Germinal center (tissue), 1 donor: ENCODE measurements at places on chromosomes 16 and 17.
A peak's percentile ranks its signal among the peaks of the same experiment; 100 is the strongest.

DNA sequence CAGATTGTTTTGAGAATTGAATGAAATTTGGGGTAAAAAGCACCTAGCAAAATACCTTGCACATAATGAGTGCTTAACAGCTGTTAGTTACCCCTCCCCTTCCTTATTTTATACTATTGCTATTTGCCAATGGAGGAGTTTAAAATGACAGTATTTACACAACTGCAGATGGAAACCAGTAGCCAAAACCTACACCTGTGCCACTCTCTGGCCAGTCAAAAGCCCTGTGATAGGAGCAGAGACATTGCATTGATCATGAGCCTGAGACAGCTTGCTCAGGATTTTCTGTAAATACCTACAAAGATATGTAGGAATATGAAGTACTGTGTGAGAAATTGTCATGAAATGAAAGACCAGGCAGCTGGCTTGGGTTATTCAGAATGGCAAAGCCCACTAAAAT is 115.3 kb upstream of the HLF start:
- DNase-seq = no peak

DNA sequence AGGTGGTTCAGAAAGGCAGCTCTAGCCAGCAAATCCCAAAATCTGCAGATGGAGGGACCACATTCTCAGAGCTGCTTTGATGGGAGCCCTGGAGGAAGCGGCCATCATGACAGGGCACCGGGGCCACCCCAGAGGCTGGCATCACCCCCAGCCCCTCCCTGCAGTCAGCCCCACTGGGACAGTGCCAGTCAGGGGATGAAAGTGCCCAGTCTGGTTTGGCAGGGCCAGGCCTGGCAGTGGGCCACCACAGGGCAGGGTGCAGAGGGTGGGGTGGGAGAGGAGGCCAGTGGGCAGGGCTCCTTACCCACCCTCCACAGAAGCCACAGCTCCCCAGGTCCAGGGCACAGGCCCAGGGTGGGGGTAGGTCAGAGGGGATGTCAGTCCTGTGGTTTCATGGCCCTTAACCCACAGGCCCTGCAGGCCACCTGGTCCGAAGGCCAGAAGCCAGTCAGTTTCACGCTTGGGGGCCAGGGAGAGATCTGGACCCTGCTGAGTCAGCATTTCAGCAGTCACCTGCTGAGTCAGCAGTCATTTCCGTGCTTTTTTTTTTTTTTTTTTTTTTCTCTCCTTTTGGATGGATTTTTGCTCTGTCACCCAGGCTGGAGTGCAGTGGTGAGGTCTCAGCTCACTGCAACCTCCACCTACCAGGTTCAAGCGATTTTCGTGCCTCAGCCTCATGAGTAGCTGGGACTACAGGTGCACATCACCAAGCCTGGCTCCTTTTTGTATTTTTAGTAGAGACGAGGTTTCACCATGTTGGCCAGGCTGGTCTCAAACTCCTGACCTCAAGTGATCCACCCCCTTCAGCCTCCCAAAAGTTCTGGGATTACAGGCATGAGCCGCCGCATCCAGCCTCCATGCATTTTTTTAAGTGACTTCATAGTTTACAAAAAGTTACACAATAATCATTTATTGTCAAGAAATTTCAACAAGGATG is 10.4 kb downstream of the SLC25A10 start:
- no peak for DNase-seq

DNA sequence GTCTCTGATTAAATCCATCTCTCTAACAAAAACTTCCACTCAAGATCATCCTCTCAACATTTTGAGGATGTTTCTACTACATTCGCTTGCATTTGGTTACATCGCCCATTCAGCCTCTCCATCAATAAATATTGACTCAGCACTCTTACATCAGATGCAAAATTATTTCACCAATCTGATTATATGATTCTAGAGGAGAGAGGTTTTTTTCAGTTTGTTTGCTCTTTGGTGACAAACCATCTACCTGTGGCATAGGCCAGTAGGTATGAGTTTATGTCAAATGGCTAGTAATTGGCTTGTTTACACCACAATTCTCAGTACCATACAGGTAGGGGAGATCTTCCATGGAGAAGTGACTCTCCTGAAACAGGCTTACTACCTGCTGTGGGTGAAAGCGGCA is 52.3 kb downstream of the TOX3 start:
- no peak for DNase-seq

DNA sequence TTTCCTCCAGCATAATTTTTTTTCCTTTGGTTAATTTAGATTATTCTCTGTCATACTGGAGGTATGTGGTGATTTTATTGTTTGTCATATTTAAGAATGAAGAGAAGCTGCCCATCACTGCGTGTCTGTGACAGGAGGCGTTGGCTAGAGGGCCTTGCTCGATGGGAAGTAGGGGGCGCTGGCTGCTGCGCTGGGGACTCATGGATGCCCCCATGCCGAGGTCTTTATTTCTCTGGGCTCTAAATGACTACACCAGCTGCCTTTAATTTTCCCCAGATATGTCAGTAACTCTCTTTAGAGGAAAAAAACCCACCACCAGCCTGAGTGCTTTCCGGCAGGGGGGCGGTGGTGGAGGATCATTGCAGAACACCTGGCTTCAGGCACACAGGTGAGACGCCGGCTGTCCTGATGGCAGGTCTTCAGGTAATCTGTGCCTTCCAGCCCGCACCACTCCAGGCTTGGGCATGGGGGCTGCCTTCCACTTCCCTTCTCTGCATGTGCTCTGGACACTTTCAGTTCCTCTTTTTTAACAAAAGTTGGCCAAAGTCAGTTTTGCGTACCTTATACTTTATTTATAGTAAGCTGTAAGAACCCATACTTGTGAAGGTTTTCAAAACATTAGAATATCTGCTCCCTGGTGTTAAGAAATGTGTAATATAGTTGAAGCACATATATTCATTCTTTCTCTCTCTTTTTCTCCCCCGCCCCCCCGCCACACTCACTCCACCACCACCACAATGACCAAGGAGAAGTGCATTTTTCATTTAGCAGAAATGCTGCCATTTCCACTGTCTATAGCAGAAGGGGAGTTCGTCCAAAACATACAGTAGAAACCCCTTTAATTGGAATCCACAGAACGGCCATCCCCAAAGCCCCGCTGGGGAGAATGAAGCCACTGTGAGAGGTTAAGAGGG is 192.7 kb downstream of the RPTOR start:
- peak; percentile 83 for DNase-seq

- DNase-seq = no peak
Measured at GRCh38 chr16:88015806-88016140, 64.5 kb downstream of the BANP start.

GRCh38 chr16:9380221-9380620 is 288.8 kb downstream of the HAPSTR1 start:
- DNase-seq = no peak

- DNase-seq = no peak
Measured at GRCh38 chr17:40910441-40910841, 25.4 kb upstream of the KRT20 start.

DNA sequence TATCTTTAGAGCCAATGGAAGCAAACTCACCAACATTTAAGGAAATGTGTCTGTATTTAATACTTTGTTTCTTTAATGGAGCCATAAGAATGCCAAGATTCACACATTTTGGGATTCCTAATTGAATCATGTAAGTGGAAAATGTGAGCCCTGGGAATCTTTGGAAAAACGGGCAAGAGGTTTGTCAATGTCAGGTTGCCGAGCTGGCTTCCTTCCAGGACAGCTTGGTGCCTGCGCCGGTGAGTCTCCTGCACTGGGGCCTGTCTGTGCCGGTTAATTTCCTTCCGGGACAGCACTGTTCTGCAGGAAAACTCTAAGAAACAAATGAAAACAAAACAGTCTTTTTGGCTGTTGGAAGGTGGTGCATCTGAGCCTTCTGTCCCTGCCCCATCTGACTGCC is 210.6 kb downstream of the HAPSTR1 start:
- no peak for DNase-seq

GRCh38 chr17:74249590-74250270 is 24.3 kb upstream of the DNAI2 start:
- no peak for DNase-seq

DNA sequence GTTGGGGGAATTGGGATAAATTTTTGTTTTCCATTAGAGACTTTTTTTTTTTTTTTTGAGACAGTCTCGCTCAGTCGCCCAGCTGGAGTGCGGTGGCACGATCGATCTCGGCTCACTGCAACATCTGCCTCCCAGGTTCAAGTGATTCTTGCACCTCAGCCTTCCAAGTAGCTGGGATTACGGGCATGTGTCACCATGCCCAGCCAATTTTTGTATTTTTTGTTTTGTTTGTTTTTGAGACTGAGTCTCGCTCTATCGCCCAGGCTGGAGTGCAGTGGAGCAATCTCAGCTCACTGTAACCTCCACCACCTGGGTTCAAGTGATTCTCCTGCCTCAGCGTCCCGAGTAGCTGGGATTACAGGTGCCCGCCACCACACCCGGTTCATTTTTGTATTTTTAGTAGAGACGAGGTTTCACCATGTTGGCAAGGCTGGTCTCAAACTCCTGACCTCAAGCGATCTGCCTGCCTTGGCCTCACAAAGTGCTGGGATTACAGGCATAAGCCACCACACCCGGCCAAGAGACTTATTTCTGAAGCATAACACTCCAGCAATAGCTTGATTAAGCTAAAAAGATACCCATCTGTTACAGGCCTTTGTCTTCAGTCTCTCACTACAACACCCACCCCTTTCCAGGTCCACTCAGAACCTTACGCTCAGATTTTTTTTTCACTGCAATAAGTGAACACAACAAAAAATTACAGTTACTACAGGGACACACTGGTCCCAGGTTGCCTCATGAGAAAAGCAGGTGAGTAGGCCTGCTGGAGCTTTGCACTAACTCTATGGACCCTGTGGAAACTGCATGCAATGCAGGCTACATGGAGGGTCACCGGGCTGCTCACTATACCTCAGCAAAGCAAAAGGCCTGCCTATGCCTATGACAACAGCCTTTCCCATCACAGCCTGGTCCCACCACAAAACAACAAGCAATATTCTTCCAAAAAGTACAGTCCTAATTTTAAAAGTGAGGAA is 34.6 kb downstream of the KANSL1 start:
- DNase-seq = no peak

DNA sequence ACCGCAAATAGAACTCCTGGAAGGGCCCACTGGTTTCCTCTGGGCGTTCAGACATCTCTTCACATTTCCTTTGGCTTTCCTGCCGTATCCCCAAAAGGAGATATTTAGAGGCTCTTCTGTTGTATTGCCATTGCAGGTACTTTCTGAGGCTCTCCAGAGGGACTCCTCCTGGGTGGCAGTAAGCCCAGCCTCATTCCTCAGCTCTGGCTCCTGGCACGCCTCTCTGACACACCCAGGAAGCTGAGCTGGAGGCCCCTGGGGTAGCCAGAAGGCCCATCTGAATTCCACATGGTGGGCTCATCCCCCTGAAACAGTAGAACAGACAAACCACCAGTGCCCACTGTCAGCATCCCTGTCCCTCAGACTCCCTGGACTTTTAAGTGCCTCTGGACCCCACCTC is 206.7 kb downstream of the PARN start:
- DNase-seq = no peak

DNA sequence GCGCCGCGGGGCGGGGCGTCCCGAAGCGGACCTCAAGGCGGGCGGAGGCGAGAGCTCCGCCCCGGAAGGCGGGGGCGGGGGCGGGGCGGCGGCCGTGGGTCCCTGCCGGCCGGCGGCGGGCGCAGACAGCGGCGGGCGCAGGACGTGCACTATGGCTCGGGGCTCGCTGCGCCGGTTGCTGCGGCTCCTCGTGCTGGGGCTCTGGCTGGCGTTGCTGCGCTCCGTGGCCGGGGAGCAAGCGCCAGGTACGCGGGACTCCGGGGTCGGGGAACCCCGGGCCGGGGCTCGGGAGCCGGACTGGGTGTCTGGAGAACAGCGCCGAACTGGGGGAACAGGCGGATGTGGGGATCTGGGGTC is at the start of gene TNFRSF12A:
Gene TNFRSF12A, plus strand, starts transcription at position 122 of the 357 bp plus-strand sequence. Its CDS starts 30 bp downstream, at position 152.
- DNase-seq = peak; percentile 87

GRCh38 chr17:29131814-29132682 is 48.1 kb downstream of the MYO18A start:
- DNase-seq = no peak

DNA sequence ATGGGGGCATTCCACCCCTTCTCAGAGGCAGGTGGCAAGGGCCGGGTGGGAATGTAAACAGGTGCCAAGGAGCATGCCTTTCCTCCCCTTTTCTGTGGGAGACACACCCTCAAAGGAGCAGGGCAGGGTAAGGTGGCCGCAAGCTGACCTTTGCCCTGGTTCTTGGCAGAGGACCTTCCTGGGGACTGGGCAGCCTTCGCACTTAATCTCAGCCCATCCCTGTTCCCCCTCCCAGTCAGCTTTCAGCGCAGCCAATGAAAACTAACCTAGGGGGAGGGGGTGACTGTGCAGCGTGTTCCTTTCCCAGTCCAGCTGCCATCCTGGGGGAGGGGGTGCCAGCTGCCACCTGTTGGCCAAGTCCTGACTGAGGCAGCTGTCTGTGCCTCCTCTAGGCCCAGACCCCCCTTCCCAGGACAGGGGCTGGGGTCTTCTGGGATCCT is 2.8 kb downstream of the TRAF4 start:
- no peak for DNase-seq

DNA sequence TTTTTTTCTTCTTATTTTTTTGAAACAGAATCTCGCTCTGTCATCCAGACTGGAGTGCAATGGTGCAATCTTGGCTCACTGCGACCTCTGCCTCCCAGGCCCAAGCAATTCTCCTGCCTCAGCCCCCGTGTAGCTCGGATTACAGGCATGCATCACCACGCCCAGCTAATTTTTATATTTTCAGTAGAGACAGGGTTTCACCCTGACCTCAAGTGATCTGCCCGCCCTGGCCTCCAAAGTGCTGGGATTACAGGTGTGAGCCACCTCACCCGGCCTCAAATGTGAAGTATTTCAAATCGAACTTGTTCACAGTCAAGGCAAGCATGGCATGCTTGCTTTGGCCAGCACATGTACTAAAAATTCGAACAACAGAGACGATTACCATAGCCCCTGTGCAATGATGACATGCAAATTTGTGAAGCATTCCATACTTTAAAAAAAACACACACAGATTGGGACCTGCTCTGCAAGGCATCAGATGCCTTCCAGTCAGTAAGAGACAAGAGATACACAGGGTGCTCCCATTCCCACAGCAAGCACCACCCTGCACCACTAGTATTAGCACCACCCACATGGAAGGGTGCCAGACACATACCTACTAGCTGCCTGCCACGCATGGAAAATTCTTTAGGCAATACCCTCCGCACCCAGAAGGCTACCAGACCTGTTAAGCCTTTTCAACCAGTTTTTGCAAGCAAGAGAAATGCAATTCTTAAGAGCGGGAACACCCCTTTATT is 47.2 kb downstream of the ANKRD11 start:
- no peak for DNase-seq

GRCh38 chr16:8946544-8946943 is 17.2 kb downstream of the USP7 start:
- peak; percentile 34 for DNase-seq

DNA sequence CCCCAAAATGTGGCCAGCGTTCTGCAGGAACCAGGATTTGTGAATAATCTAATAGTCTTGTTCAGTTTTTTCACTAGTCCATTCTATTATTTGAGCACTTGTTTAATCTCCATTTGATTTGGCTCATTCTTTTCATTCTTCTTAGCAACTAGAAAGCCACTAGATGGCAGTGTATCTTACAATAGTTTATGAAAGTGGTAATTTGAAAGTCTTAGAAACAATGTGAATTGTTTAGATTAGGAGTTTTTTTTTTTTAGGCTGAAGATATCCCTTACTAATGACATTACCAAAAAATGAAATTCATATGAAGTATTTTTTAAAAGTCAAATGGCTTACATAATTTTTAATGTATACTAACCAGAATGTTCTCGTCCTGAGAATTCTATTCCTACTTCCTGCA is 6.7 kb downstream of the ERI2 start:
- no peak for DNase-seq
